GDM1 (cell line): ENCODE measurements at places on chromosomes 16 and 17.

DNA sequence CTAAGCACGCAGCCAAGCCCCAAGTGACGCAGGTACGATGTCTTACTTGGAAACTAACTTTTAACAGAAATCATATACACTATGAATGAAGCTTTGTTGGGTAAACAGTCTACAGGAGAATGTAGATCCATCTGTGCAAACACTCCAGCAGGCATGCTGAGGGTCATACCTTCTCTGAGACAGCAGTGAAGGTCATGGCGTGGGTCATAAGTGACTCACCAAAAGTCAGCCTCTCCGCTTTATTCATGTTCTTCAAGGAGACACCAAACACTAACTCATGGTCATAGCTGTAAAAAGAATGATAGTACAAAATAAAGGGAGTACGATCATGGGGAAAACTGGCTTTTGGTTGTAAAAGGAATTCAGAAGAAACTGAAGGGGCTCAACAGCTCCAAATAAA lies 20.6 kb downstream of the BLMH start:
- DNase-seq: no peak

- no peak for DNase-seq
Observed at GRCh38 chr16:27460663-27461482, 58.9 kb downstream of the IL21R start.

DNA sequence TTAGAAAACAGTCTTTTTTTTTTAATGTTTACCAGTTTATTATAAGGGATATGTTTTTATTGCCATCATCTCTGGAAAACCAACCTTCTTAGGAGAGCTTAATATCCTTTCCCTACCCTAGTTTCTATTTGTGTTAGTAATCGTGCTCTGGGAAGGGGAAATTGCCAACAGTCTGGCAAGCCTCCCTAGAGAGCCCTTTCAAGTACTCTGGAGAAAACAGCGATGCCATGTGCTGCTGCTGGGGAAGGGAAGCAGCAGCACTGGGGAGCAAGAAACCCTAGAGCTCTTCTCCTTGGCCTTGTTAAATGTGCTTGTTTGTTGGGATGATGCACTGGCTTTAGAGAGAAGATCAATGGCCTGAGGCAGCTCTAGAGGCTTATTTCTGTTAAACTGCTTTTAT lies 10.3 kb downstream of the RETREG3 start:
- DNase-seq: no peak

GRCh38 chr17:7667656-7668406 lies 17.1 kb downstream of the ATP1B2 start:
- DNase-seq: no peak
